ENCODE measurements at places on chromosomes 11 and 22.
A peak's percentile ranks its signal among the peaks of the same experiment; 100 is the strongest.

GRCh38 chr11:47914743-47915142 is 65.6 kb upstream of the PTPRJ start:
- no peak for DNase-seq

- DNase-seq, result no peak
Measured at GRCh38 chr11:76890329-76890728, 29.6 kb downstream of the ACER3 start.

DNA sequence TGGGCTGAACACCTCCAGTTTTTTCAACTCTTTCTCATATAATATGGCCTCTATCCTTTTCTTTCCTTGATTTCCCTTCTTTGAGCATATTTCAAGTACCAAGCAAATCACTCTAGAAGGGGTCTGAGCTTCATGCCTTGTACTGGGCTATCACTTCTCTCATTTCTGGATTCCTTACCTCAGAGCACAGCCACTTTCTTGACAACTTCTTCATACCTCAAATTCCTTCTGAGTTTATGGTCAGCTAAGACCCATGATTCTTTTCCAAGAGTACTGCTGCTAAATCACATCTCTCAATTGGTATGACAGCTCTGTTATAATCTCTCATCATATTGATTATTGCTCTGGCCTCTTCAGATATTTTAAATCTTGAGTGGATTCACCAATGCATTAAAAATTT is 224.8 kb upstream of the ZBED5 start:
- DNase-seq, result no peak

DNA sequence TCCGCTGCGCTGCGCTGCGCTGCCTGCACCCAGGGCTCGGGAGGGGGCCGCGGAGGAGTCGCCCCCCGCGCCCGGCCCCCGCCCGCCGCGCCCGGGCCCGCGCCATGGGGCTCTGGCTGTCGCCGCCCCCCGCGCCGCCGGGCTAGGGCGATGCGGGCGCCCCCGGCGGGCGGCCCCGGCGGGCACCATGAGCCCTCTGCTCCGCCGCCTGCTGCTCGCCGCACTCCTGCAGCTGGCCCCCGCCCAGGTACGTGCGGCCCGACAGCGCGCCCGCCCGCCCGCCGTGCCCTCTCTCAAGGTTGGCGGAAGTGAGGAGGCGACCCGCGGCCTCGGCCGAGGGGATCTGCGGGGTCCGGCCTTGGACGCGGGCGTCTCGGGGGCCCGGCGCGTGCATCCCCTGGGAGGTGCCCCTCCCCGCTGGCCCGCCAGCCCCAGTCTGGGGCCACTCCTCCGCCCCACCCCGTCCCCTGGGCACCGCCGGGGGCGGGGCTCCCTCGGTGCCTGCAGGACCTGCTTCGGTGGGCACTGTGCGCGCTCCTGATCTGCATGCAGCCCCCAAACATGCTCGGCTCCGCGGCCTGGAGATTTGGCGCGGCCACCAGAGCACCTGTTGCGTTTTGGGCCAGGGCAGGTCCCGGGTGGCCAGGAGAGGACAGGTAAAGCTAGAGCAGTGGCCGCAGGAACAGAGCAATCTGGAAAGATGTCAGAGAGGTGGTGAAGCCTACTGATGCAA is 429 bp downstream of the VEGFB start:
- DNase-seq, result peak; percentile 50

- no peak for DNase-seq
Measured at GRCh38 chr11:72860592-72860991, 46.4 kb downstream of the ATG16L2 start.

DNA sequence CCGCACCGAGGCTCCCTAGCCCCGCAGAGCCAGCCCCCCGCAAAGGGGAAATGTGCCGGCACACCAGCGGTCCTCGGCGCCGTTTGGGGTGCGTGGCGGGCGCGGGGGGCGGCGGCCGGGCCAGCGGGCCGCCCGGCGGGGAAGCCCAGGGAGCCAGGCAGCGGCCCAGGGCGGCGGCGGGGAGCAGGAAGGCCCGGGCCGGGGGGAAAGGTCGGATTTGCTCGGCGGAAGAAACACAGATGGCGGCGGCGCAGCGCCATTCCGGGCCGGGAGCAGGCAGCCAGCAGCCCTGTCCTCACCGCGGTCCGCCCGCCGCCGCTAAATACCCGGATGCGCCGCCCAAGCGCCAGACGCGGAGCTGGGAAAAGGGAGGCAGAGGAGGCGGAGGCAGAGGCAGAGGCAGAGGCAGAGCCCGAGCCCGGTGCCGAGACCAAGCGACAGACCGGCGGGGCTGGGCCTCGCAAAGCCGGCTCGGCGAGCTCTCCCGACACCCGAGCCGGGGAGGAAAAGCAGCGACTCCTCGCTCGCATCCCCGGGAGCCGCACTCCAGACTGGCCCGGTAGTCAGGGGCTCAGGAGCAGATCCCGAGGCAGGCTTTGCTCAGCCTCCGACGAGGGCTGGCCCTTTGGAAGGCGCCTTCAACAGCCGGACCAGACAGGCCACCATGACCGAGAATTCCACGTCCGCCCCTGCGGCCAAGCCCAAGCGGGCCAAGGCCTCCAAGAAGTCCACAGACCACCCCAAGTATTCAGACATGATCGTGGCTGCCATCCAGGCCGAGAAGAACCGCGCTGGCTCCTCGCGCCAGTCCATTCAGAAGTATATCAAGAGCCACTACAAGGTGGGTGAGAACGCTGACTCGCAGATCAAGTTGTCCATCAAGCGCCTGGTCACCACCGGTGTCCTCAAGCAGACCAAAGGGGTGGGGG is 2.6 kb upstream of the GCAT start:
- peak; percentile 81 for DNase-seq

Data from activated CD4-positive, alpha-beta T cell treated with anti-CD3 and anti-CD28 coated beads, Interleukin-10, Interleukin-2, amounts not matched to agents 100 ng/mL and 50 ng/mL, durations not matched to agents 16 hours and 8 hours (primary cell).